ENCODE measurements at places on chromosomes 13 and 19.
A peak's percentile ranks its signal among the peaks of the same experiment; 100 is the strongest.

- DNase-seq = no peak
Observed at GRCh38 chr19:30670011-30670329, 297.8 kb downstream of the ZNF536 start.

DNA sequence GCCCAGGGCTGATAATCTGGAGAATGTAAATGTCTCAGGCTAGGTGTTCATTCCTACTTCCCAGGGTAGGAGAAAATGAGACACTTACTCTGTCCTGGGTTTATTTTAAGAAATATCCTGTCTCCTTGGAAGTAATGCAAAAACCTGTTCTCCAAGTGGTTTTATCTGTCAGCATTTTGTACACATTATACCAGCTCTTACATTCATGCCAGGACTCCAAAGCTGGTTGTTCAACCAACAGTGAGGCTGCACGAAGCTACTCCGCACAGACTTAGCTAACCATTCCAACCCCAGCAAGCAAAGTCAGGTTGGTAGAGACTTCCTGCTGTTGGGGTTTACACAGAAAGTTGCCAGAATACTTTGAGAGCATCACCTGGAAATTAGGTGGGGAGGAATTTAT is 55.6 kb downstream of the SLC7A1 start:
- DNase-seq = no peak

DNA sequence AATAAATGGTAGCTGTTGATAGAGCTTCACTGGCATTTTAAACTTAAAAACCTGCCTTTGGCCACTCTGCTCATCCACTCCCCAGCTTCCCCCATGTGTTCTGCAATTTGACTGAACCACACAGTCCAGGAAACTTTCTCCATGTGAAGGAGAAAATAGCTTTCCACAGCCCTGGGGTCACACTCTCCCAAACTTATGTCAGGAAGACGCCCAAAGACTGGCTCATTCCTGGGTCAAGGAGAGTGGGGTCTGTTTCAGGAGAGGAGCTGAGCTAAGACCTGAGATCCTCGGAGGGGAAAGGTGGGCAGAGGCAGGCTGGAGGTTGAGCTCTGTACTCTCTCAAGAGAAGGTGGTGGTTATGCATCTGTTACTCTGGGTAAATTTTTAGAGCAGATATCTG is 48.7 kb upstream of the GPI start:
- no peak for DNase-seq

DNA sequence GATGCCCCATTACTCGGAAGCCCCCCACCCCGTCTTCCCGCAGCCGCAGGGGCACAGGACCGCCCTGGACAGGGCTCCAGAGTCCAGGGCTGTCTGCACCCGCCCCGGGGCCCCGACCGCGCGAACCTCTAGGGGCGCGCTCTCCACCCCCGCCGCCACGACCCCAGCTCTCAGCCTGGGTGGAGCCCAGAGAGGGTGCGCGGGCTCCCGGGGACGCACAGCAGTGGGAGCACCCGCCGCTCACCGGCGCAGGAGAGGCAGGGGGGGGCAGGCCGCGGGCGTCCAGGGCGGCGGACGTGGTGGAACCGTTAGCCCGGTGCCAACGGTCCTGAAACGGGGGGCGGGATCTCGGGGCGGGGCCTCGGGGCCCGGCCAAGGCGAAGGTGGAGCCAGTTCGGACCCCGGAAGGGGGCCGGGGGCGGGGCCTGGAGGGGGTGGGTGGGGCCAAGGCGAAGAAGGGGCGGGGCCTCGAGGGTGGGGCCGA is at the start of gene ATP8B3:
Gene ATP8B3 (minus strand): TSS at position 335 of the 484 bp plus-strand sequence. CDS start 540 bp downstream, outside the sequence.
- DNase-seq = no peak

GRCh38 chr13:64305246-64305645 is 2889.6 kb upstream of the PCDH20 start:
- no peak for DNase-seq

DNA sequence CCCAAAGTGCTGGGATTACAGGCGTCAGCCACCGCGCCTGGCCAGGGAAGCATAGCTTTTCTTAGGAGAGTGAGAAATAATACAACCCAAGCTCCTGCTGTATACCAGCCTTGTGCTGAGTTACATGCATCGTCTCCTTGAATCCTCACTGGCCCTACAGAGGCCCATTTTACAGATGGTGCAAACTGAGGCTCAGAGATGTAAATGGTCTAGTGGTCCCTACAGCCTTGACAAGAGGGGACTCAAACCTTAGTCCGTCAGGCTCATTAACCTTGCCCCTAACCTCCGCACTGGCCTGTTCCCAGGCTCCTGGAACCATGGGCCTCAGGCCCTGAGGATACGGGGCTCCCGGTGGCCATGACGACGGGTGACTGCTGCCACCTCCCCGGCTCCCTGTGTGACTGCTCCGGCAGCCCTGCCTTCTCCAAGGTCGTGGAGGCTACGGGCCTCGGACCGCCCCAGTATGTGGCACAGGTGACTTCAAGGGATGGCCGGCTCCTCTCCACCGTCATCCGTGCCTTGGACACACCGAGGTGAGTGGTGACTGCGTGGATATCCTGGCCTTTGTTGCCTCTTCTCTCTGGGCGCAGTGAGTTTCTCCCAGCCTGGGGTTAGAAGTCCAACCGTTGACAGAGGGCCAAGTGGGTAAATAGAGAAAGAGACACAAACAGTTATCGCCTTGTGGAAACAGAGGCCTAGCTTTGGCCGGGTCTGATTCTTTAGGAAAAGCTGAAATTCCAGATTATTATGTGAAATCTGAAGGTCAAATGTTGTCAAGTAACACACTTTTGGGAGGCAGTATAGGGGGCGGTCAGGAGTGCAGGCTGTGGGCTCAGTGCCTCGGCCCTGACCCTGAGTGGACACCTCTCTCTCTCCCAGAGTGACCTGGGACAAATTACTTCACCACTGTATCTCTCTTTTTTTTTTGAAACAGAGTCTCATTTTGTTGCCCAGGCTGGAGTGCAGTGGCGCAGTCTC is 8.7 kb downstream of the MARCHF2 start:
- DNase-seq = no peak

DNA sequence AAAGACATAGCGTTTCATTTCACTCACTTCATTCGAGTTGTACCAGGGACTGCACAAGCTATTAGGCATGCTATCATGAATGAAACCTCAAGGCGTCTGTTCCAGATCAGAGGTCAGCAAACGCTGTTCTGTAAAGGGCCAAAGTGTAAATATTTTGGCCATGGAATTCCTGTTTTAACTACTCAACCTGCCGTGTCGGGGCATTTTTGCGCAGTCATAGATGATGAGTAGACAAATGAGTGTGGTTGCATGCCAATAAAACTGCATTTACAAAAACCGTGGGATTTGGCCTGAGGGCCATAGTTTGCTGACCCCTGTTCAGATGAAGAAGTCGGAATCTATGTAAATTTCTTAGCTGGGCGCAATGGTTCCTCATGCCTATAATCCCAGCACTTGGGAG is 6.5 kb downstream of the INSR start:
- DNase-seq = no peak

DNA sequence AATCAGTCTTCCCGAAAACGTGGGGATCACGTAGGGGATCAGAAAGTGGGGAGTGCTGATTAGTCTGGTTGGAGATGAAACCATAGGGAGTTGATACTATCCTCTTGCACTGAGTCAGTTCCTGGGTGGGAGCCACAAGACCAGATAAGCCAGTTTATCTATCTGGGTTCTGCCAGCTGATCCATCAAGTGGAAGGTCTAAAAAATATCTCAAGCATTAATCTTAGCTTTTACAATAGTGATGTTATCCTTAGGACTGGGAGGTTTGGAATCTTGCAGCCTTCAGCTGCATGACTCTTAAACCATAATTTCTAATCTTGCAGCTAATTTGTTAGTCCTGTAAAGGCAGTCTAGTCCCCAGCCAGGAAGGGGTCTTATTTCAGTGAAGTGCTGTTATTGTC is 2474.2 kb downstream of the PCDH9 start:
- DNase-seq = no peak

DNA sequence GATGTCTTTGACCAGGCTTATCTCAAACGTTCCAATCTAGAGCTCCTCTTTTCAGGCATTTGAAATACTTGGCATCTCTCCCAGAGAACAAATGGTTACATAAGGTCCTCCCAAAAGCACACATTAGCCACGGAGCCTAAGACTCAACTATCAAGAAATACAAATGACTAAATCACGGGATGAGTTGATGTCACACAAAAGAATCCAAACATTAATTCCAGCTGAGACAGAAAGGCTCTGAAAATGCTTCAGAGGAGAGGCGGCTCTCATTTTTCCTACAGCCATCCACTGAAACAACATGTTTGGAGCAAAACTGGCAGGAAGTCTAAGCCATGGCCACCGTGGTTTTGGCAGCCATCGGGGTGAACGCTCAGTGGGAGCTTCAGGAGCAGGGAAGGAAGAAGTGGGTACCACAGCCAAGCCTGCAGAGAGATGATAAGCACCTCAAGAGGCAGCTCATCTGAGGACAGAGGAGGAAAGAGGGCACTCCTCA is 122.5 kb downstream of the STK24 start:
- no peak for DNase-seq

GRCh38 chr13:52850396-52851136 is 2.1 kb upstream of the PCDH8 start:
- DNase-seq = peak; percentile 20

DNA sequence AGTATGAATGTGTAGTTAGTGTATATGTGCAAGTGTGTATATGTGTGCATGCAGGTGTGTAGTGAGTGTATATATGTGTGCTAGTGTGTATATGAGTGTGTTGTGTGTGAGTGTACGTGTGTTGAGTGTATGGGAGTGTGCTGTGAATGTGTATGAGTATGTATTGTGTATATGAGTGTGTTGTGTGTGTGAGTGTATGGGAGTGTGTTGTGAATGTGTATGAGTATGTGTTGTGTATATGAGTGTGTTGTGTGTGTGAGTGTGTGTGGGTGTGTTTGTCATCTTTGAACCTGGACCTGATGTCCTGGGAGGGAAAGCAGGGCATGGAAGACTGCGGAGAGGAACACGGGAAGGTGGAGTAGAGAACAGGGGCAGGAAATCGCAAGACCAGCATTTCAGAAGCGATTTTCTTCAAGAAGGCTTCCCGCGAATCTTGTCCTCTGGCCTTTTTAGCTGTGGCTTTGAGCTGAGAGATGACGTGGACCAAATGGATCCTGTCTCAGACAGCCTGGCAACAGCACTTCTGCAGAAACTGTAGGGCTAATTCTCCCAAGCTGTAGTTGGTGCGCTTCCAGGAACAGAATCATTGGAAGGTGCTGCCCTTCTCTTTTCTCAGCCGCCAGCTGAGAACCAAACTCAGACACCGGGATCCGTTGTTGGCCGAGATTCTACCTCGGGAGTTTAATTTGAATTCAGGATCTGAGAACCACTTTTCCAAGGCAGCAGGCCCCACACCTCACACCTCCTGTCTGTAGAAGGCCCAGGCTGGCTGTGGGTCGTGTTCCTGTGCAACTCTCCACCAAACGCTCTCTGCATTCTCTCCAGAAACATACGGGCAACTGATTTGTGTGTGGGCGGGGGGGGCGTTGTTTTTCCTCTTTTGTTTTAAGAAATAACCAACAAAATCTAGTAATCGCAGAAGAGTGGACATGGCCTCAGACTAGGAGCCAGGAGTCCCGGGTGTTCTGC is 94.7 kb upstream of the RAP2A start:
- peak; percentile 26 for DNase-seq
